ENCODE measurements at places on chromosomes 7 and 10.

DNA sequence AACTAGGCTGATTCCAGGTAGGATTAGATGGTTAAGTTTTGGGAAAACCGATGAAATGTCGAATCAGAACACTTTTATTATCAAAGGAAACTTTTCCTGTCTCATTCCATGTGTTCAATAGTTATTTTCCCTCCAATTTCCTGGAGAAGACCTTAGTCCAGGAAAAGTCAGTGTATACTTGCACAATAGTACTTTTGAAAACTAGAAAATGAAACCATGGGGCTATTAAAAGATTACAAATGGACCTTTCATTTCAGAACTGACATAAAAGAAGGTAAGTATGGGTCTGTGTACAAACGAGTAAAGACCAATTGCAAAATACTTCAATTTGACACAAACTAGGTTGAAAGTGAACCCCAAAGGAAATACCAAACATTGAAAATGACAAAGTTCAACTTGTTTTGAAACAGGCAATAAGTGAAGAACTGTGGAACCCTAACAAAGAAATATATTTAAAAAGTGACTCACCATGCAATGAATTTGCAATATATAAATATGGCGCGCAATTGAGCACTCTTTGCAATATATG lies 2.1 kb downstream of the AVPI1 start:
- DNase-seq = no peak

- DNase-seq = peak; percentile 52
These were observed at the start of gene KLF6 for GRCh38 chr10:3784510-3785250. Gene KLF6, minus strand, starts transcription at chr10:3785209. Its CDS starts 195 bp downstream, at chr10:3785014.

- no peak for DNase-seq
These were observed at the start of gene OGDHL for GRCh38 chr10:49761789-49762565. Gene OGDHL, minus strand, starts transcription at chr10:49762323. Its CDS starts 3,731 bp downstream, at chr10:49758592.

DNA sequence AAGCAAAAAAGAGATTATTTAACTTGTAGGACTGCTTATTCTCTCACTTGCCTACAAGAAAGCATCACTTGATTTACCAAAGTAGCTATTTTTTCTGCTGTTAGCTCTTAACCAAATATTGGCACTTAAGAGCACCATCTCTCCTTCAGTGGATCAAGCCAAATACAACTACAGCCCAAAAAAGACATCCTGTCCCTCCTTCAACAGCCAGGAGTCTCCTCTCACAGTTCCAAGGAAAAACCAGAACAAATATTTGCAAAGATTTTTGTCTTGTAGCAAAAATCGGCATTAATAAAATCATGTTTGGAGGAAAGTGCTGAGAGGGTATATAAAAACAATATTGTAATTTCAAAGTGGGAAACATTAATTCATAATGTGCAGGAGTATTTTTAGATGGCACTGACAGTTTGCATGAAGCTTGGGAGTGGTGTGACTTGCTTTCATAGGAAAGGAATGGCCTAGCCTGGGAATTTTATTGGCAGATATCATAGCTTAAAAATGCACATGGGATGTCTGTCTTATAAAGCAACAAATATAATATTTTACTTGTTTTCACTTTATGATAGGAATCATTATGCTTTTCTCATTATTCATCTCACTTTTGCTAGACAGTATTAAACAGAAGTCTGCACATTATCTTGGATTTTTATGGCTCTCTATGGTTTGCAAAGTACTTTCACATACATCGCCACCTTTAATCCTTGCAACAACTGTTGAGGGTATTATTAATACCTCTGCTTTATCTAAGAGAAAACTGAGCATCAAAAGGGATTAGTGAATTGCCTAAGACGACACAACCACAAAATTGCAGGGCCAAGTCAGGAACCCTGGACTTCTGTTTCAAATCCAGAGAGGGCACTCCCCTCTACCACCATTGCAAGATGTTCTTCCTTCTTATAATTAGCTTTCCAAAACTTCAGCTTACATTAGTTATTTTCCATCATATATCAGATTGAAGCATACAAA lies 103.5 kb downstream of the AGMO start:
- DNase-seq = no peak

DNA sequence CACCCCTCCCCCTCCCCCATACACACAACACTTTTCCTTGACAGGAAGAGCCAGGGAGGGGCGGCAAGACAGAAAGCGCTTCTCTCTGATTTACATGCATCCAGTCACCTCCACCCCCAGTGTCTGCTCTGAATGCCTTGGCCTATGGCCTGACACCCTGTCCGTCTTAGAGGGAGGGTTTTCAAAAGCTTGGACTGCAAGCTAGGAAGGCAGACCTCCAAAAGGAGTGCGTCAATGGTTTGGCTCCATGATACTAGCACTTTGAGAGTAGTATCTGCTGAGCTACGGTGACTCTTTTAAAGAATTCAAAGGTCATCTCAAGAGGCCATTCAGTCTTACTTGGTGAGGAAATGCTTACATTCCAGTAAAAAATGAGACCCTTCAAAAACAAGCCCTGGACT lies 20.3 kb upstream of the PAX2 start:
- DNase-seq = no peak

- no peak for DNase-seq
These were observed 239.2 kb downstream of the GRID1 start for GRCh38 chr10:86127274-86127819.

- DNase-seq = no peak
These were observed 460.5 kb upstream of the GHITM start for GRCh38 chr10:83678850-83679249.
